ENCODE measurements at places on chromosomes 5 and 9.

DNA sequence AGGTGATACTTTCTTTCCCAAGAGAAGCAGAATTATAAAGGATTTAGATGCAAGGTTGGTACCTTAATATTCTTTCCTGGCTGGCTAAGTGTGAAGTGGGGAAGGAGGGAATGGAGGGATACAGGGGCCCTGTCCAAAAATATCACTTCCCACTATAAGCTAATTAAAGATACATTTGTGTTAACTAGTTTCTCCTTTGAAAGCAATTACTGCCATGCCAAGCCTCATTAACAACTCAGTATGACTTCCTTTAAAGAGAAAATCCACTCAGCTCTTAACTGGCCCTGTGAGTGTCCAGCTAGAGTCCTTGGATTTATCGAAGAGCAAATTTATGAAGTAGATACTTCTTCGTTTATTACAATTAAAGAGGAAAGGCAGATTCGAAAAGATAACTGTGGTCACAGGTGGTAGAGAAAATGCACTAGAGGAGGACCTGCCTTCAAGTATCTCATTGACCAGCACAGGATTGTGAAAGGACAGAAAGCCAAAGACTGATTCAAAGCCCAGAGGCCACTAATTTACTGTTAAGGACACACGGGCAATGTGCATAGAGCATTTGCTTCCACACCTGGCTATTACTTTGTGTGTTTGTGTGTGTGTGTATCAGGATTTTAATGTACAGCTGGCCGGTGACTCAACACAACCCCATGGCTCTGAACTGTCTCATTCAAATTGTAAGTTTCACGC lies 11.2 kb upstream of the GLDC start:
- no peak for DNase-seq

GRCh38 chr5:318341-318897 lies 3.1 kb upstream of the AHRR start:
- no peak for DNase-seq

DNA sequence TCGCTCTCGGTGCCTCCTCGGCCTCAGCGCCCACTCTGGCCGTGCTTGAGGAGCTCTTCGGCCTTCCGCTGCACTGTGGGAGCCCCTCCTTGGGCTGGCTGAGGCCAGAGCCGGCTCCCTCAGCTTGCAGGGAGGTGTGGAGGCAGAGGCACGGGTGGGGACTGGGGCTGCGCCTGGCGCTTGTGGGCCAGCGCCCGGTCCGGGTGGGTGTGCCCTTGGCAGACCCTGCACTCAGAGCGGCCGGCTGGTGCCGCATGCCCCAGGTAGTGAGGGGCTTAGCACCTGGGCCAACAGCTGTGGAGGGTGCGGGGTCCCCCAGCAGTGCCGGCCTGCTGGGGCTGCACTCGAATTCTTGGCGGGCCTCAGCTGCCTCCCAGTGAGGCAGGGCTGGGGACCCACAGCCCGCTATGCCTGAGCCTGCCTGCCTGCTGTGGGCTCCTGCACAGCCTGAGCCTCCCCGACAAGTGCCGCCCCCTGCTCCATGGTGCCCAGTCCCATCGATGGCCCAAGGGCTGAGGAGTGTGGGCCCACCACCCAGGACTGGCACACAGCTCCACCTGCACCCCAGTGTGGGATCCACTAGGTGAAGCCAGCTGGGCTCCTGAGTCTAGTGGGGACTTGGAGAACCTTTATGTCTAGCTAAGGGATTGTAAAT lies 2085.2 kb upstream of the ACO1 start:
- DNase-seq: no peak

DNA sequence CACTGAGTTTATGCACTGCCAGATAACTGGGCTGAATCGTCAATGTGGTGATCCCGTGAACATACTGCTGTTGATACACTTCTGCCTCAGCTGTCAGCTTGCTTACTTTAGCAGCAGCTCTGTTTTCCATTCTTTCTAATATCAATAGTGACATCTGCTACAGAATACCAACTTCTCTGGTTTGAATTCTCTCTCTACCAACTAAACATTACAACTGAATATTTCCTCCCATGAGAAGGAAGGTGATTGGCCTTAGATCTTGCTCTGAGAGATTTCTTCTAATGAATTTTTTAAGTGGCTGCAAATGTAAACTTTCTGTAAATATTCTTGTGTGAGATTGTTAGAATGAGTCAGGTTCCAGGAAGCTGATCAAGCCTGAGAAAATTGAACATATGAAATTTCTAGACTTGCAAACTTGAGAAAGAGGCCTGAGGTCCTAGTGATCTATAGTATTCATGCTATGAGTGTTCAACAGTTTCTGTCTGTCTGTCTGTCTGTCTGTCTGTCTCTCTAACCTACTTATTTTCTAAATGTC lies 205.5 kb upstream of the CDKN2B start:
- DNase-seq: no peak

DNA sequence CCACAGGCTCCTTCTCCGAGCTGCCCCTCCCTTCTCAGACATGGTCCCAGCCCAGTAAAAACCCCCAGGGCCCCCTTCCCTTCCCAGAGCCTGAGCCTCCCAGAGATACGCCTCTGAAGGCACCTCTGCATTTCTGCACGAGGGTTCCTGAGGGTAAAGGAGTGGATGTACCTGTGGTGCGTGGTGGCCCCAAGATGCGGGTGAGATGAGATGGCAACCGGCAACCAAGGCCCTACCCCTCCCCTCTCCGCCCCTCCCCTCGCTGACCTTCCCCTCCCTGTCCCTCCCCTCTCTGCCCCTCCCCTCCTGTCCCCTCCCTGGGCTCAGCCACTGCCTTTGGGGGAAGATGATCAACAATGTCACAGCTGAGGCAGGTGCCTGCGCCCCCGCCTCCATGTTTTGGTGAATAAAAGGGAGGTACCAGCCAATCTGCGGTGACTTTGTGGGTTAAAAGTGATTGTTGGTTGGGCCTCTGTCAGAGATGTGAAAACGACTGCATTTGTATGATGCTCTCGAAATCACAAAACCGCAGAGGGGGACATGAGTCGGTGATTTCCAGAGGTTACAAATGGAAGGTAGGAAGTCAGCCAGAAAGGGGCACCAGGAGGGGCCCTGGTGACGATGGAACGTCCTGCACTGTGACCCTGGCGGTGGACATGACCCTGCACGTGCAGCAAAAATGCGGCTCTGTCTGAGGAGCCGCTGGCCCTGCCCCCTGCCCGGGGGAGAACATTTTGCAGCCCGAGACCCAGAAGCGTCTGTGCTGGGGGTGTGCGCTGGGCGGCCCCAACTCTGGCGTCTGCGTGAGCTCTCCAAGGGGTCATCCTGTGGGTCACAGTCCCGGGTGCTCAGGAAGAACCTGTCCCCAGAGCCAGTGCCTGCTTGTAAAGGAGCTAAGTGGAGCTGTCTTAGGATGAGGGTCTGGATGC lies 3.7 kb downstream of the LCN9 start:
- DNase-seq: no peak

- DNase-seq: no peak
Measured at GRCh38 chr9:71647094-71647591, 121.2 kb downstream of the CEMIP2 start.

DNA sequence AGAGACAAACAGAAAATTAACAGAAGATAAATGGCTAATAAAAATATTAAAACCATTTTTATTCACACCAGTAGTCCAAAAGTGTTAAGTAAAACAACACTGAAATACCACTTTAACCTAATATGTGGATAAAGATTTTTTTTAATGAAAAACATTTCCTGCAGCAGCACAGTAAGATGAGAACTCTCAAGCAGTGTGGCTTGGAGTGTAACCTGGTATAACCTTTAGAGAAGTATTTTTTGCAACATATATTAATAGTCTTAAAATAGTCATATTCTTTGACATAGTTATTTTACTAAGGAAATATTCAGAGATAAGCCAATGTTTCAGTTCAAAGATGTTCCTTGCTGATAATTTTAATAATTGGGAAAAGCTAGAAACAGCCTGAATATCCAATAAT lies 644.4 kb downstream of the PDE4D start:
- no peak for DNase-seq

DNA sequence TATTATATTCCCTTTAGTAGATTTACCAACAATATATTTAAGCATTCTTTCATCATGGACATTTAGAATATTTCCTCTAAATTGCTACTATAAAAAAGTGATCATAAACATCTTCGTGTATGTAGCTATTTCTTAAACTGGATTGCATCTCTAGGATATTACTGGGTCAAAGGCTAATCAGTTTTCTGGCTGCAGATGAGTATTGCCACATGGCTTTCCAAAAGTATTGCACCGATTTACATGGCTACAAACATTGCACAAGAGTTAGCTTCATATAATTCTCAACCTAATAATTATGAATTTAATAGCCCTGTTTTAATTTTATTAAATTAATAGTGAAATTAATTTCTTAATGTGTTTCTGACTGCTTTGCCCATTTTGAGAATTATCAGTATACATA lies 183.4 kb downstream of the DMRT2 start:
- no peak for DNase-seq

GRCh38 chr9:91915524-91916263 lies 34.3 kb downstream of the ROR2 start:
- no peak for DNase-seq

DNA sequence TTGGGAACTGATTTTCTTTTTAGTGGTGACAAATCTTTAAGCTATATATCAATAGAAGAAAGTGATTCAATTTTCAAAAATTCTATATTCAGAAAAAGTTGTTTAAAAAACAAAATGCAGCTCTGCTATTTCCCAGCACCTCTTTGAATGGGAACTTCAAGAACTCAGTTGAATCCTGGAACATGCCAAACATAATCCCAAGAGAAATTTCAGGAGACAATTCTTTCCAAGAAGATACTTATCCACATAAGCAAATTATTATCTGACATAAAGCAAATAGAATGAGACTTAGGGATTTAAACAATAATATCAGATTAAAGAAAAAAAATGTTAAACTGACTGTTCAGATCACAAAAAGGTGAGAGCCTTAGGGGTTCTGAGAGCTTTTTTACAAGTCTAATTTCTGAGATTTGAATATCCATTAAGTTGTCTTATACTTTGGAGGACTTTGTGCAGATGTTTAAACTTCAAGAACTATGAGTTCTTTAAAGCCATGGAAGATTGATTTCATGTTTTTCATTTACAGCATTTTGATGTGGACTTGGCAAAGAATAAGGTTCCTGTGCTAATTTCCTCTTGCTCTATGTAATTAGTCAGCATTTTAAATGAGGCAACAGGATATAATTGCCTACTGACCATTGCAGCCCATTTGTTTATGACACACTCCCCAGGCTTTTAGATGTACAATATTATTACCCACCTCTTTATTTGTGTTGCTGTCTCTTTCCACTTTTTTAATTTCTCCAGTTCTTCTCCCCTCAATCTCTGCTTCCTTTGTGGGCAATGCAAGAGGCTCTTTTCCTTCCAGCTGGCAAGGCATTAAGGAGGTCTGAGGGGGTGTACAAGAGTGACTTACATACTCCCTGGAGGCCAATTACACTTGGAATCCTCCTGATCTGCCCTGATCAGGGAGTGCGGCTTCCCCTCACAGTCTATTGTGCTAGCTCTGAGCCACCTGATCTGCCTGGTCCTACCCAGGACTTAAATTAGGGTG lies 419.1 kb downstream of the NR2F1-AS1 start:
- DNase-seq: no peak

- no peak for DNase-seq
Measured at GRCh38 chr9:132993511-132993939, 15.0 kb downstream of the GFI1B start.

DNA sequence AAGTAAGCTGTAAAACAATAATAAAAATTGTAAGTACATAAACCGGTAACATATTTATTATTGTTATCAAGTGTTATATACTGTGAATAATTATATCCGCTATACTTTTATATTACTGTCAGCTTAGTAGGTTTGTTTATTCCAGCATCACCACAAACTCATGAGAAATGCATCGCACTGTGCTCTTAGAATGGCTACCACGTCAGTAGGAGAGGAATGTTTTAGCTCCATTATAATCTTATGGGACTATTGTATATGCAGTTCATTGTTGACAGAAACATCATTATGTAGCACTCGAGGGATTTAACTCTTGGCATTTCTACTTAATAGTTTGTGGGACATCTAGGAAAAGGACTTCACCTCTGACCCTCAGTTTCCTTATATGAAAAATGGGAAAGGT lies 16.4 kb downstream of the SLC12A2 start:
- DNase-seq: no peak

DNA sequence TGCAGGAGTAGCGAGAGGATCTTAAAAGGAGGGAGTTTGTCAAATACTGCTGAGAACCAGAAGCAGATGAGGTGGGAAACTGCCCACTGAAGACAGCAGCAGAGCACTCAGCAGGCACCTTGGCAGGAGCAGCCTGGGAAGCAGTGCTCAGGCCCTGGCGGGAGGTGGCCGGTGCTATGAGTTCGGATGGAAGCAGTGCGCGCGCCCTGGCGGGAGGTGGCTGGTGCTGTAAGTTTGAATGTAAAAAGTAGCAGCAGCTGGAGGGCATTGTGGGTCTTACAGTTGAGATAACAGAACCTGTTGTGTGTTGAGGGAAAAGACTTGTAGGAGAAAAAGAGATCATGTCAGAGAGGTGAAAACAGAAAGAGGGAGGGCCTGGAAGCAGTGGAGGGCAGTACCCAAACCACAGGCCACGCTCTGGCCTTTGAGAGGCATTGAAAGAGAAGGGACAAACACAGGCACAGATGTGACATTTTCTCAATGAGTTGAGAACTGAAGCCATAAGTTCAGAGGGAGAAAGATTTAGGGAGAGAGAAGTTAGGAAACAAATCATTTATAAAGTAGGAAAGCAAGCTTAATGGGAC lies 130.9 kb downstream of the ERCC6L2 start:
- no peak for DNase-seq

- DNase-seq: no peak
Measured at GRCh38 chr9:109975574-109976295, 195.7 kb downstream of the PALM2AKAP2 start.

- DNase-seq: no peak
Measured at GRCh38 chr9:121324755-121325154, 45.3 kb downstream of the STOM start.
